ENCODE measurements at places on chromosomes 11 and 22.

GRCh38 chr11:66363187-66363601 is 8.4 kb downstream of the SLC29A2 start:
- DNase-seq, result no peak

DNA sequence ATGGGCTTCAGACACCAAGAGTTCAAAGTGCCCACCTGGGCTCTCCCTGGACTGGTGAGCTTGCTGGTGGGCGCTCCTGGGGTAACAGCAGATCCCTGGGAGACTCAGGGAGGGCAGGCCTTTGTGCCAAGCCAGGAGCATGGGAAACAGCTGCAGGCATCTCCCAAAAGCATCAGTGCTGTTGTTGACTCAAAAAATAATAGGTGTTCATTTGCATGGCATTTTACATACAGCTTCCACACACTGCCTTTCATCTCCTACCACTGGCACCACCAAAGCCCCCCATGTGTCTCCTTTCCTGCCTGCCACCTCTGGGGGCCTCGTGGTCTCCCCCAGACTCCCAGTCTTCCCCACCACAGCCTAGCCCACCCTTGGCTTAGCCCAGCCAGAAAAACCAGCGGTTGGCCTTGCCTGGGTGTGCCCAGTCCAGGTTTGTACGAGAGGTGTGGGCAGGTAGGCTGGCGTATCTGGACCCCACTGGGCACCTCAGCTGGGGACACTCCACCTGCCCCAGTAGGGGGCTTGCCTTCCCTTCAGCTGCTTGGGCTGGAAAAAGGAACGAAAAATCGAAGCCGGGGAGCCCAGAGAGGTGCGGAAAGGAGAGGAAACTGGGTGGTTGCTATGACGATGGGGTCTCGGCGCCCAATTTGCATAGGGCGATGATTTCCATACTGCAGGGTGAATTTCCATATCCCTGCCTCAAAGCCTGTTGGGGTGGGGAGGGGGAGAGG is 15.0 kb downstream of the POU2F3 start:
- no peak for DNase-seq

DNA sequence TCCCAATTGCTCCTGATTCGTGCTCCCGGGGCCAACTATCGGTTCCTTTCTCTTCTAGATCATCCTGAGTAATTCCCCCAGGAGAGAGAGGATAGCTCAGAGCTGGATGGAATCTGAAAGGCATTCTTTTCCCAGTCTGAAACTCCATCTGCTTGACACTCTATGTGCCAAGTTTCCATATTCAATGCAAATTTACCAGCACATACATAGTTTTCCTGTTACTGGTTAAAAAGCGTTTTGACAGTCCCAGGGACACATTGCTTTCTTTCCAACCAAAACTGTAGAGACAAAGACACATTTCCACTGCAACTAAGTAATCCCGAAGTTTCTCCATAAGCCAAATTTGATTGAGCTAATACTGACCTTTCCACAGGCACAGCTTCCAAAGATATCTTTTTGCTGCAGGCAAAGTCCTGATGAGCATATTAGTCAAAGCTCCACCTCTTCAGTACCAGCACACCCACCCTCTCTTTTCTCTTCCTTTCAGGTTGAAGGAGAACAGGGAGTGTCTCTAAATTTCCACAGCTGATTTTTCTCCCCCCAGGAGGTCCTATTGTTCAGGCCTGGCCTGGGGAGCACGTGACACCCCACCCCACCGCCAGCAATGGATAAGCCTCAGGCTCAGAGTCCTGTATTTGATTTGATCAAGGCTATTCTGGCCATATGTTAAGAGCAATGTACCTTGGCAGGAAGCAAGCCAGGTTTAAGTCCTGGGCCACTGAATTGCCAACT is 9.7 kb upstream of the ANKK1 start:
- no peak for DNase-seq

DNA sequence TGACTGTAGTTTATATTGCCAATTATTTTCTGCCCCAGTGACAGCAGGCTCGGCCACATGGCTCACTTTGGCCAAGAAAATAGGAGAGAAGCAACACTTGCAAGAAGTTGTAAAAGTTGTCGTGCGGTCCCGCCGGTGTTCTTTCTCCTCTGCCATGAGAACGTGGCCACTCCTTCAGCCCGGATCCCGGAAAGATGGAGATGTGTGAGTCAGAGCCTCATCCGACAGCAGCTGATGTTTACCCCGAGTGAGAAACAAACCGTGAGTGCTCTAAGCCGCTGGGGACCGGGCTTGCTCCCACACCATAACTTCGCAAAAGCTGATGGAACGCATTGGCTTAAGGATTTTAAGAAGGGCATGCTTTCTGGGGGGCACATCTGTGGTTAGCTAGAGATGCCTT is 157.0 kb downstream of the CACNA1I start:
- no peak for DNase-seq

DNA sequence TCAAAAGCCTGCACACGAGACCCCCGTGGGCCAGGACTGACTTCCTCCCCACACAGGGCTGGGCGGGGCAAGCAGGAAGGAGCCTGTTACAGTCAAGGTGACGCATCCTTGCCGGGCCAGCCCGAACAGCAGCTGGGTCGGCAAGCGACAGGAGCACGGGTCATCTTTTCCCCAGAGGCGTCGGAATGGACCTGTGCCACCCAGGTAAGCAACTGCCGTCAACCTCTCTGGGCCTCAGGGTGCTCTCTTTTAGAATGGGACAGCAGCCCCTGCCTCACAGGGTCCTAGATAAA is at the start of gene CYTH4:
CYTH4 (plus strand) TSS at position 124 of the 293 bp plus-strand sequence; CDS start at position 186, 62 bp downstream.
- peak; percentile 18 for DNase-seq

DNA sequence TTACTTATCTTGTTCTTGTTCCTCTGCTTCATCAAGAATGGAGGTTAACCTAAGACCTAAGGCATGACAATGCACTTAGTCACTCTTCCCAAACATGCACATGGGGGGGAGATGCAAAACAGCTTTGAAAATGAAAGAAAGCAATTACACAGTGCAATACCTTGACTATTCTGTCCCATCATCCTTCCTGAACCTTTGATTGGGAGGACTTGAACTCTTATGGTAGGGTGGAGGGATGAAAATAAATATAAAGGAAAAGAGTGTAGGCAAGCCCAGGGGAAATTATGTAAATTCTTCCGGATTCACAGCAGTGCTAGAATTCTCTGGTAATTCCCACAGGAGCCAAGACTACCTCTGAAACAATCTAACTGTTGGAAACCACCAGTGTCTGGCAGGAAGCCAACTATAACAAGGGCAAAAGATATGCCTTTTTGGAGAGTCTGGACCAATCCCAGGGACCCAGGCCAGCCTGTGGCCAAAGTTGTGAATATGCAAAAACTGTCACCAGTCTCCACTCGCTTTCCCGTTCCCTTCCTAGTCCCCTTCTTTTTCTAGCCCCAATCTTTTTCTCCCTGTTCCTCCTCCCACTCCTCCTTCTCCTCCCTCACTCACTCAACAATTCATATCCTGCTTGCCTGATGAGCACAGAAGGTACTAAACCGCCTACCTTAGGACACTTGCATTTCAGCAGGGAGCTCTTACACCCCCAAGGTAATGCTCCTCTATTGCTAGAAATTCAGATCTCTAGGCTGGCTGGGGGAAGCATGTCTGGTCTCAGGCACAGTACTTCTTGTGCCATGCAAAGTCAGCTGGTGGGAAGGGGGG is 2.5 kb upstream of the RCN1 start:
- DNase-seq, result no peak

DNA sequence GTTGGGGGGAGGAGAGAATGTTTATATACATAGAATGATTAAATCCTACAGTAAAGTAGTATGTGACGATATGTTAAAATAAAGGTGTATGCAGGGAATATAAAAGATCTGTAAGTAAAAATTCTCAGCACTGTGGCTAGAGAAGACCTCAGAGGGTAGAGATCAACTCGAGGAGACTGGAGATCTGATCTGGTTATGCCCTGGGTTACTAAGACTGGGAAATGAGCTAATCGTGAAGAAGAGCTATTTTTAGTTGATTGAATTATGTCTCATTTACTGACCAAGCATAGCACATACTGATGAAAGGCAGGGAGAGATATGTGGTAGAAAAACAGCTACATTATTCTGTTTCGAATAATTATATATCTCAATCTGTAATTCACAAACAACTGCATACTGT is 42.8 kb upstream of the ALKBH3 start:
- DNase-seq, result no peak

DNA sequence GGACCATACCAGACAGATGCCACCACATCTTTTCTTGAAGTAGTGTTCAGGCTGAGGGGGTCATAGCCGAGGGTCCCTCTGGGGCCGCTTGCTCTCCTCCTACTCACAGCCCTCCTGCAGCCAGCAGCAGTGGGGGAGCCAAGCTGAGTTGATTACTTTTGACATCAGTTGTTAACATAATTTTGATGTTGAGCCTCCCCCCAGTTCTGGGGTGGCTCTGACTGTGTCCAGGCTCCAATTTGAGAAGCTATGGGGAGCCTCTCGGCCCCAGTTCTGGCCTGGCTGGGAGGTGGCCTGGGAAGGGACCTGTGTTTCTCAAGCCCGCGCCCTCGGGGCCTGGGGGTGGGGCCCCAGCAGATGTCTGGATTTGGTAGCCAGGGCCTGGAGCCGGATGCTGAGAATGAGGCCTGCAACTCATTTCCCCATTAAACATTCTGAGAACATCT is 47.9 kb downstream of the KCNQ1OT1 start:
- no peak for DNase-seq

- DNase-seq, result no peak
Measured at GRCh38 chr11:123544631-123545375, 109.6 kb downstream of the SCN3B start.

DNA sequence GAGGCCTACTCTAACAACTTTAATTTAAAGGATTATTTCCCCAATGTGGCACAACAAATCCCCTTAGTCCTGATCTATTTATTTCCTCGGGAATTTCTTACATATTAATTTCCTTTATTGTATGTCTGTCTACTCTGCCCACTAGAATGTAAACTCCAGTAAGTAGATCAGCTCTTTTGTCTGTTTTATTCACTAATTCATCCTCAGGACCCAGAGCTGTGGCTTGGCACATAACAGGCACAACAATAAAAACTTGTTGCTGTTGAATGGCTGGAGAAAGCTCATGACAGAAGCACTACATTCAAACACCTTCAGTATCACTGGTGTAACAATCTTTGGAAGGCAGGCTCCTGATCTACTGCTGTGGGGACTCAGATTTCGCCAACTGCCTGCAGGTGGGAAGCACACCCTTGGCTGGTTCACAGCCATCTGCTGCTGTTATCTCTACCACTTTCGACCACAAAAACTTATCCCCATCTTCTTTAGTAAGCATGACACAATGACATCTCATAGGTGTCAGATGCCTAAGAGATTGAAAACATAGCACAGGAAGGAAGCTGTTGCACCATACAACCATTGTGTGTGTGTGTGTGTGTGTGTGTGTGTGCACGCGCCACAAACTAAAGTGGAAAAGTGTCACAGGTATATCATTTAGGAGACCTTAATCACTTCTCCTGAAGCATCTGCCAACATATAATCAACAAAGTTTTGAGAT is 11.9 kb downstream of the HIRA start:
- no peak for DNase-seq

GRCh38 chr22:19016081-19016766 is 80.1 kb upstream of the PRODH start:
- DNase-seq, result no peak

DNA sequence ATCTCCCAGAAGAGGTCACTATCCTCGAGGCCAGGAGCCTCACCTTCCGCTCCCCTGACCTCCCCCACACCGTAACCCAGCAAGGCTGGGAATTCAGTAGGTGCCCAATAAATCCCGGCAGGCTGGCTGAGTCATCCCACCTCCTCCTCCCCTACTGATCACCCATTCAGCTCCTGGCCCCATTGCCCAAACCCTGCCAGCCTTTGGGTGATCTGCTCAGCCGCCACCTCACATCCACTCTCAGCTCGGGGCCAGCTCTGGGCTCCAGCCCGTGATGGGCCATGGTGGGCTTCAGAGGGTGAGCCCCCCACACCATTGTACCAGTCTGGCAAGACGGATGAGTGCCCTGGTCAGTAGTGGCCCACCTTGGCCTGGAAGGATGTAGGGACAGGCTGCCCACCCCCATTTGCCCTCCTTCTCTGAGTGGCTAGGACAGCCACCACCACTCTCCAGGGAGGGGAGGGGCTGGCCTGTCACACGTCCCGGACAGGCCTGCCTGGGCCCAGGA is 8.2 kb downstream of the TRPM5 start:
- DNase-seq, result no peak

DNA sequence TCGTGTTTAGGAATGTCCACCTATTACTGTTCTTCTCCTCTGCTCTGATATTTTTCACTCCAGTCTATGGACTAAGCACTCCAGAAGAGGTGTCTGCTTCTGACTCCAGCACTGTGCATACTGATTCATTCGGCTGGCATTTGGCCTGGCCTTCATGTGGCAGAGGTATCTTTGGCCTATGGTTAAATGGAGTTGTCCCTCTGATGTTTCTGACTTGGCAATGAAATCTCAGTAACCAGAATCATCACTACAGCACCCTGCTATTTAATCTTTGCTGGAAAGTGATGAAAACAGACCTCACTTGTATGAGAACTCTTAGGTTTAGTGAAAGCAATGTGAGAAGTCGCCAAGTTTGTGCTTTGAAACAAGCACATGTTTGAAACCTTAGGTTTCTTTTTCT is 155.2 kb downstream of the MAML2 start:
- no peak for DNase-seq

DNA sequence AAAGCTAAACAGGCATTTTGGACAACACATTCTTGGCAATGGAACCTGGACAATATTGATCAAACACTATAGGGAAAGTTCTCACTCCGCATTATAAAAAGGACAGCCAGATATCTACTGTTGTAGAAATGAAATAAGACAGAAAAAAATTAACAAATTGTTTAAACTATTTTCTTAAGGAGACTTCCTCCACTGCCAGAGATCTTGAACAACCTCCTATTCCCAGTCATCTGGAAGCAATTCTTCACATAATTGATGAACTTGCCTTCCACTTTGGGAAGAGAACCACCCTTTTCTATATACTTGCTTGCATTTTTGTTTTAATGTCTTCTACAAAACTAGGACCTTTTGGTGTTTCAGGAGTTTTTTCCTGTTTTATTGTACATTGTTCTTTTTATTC is 216.1 kb downstream of the CASP12 start:
- DNase-seq, result no peak

DNA sequence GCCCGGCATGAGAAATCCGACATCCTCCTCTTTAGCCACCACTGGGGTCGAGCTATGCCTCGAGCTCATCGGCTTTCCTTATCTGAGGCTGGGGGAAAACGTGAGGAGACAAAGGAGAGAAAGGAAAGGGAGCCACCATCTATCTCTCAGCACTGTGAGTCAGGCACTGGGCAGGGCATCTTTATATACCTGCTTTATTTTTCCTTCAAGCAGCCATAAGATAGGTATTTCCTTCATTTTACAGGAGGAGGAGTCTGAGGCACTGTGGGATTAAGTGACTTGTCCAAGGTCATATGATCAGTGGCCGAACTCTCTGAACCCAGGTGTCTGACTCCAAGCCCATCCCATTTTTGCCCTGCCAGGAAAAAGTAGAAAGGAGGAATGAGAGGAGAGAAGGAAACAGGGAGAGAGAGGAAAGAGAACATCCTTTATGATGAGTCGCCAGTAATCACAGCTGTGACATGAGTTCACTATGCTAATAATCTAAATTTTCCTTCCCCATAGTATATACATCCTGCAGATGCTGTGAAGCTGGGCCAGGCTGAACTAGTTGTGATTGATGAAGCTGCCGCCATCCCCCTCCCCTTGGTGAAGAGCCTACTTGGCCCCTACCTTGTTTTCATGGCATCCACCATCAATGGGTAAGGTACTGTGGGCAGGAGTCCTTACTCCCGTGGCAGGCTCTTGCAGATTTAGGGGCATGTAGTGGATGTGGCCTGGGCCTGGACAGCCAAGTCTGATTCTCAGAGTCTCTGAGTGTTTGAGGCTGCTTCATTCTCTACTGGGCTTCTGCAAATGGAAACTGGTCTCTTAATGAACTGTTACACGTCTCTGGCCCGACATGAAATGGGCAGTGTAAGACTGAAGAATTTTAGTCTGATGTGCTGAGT is 21.8 kb downstream of the NAT10 start:
- no peak for DNase-seq

- no peak for DNase-seq
Measured at GRCh38 chr11:6345366-6345765, 25.1 kb upstream of the CAVIN3 start.

All from SHP77 (cell line).